ENCODE measurements at places on chromosomes 6 and 20. TPM values are rescaled to one million over a fixed set of nuclear protein-coding genes. Genes with fewer than 3 reads are reported as not detected.

- DNase-seq: peak; percentile 58
Observed at GRCh38 chr6:137707590-137708360, 159.3 kb upstream of the TNFAIP3 start.

DNA sequence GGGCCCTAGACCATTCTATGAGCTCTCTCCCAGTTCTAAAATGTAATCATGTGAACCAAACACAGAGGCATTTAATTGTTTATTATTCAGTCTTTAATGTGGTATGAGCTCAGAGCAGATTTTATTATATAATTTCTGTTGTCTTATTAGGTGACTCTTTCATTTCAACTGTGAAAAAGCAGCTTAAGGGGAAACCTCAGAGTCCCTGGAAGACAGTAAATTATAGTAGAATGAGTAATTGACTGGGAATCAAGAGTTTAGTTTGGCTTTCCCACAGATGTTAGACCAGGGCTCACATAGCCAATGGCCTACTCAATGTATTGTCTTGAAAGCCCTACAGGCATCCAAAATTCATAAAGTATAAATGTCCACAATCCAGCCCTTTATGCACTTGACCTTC, 390.4 kb upstream of the SLC35B3 start:
- no peak for DNase-seq

DNA sequence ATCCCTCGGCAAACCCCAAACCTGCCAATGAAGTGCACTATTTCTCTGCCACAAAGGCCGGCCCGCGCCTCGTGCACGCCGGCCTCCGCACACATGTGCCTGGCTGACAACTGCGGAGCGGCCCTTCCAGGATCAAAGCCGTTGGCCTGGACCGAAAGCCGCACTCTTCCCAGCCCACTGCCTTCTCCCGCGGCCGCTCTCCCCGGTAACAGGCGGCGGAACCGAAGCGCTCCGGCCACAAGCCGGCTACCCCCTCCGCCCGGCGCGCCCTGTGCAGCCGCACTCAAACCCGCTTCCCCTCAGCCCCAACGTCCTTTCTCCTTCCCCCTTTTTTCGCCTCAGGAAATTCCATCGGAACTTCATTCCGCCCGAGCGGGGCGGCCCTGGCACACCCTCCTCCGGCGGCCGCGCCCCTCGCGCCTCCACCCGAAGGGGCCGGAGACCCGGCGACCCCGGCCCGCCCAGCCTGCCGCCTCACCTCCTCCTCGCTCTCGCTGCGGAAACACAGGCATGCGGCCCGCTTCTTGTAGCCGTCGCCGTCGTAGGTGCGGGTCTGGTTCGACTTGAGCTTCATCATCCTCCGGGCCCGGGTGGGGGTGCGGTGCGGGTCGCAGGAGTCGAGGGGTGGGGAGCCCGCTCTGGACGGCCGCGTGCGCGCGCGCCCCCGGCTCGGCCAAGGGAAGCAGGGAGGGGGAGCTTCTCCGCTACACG, 528 bp downstream of the NUDT3 start:
- peak; percentile 64 for DNase-seq

- DNase-seq: no peak
Observed at GRCh38 chr6:168517742-168518347, 76.9 kb downstream of the SMOC2 start.

DNA sequence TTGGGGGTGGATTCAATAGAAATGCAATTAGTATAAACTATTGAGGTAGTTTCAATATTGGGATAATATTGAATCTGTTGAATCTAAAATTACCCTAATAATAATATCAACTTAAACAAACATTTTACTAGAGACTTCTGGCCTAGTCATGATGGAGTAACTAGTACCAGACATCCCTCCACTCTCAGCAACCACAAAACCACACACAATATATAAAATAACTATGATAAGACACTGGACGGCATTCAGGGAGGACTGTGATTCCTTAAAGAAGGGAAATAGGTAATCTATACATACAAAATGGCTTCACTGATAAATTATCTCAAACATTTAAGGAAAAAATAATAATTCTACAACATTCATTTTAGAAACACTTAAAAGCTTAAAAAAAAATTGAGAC, 38.9 kb upstream of the TMEM14A start:
- DNase-seq: no peak

DNA sequence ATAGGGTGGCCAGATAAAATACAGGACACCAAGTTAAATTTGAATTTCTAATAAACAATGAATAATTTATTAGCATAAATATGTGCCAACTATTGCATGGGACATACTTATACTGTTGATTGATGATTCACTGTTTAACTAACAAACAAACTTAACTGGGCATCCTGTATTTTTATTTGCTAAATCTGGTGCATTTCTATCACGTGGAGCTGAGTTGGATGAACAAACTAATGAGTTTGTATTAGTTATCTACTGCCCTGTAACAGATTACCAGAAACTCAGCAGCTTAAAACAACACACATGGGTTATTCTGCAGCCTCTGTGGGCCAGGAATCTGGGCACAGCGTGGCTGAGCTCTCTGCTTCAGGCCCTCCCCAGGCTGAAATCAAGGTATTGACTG, 28.2 kb upstream of the PMEPA1 start:
- DNase-seq: no peak

- DNase-seq: no peak
Observed at GRCh38 chr6:106273087-106273486, 52.5 kb downstream of the ATG5 start.

GRCh38 chr20:35578469-35578868, 36.6 kb downstream of the ERGIC3 start:
- DNase-seq: no peak

DNA sequence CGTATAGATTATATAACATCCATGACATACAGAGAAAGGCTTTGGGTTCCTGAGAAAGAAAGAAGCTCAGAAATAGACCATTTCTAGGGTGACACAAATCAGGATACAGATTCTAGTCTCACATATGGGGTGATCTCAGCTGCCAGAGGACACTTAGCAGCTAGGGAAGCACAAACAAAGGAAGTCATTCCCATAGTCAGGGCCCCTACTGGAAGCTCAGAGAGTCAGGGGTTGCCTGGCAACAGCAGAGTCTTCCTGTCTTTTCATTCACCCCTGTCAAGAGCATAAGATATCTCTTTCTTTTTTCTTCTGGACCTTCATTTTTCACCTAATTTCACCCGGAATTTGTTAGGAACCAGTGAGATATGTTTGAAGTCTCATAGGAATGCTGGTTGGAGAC, 81.9 kb upstream of the IYD start:
- no peak for DNase-seq

DNA sequence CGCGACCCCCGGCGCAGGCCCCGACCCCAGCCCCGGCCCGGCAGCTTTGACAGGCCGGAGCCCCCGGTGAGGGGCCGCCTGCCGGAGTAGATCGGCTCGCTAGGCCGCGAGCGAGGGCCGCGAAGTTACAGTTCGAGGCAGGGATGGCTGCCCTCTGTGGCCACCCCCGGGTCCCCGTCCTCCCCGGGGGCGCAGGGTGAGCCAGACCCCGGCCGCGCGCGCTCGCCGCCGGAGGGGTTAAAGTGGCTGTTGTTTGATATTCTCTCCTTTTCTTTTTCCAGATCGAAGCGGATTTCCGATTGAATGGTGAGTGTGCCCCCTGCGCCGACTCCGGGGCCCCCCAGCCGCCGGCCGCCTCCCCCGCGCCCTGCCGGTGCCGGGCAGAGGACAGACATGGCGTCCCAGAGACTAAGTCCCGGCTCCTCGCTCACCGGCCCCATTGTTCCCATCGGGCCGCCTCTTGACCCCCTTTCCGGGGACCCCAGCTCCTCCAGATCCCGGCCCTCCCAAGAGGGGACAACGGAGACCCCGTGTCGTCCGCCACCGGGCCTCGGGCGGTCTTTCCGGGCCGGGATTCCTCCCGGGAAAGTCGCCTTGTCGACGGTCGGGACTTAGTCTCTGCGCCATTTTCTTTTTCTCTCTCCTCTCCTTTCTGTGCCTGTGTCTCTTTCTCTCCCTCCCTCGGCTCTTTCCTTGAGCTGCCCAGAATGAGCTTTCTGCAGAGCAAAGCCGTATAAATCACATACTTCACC, 704 bp downstream of the TOP1 start:
- DNase-seq: peak; percentile 17

DNA sequence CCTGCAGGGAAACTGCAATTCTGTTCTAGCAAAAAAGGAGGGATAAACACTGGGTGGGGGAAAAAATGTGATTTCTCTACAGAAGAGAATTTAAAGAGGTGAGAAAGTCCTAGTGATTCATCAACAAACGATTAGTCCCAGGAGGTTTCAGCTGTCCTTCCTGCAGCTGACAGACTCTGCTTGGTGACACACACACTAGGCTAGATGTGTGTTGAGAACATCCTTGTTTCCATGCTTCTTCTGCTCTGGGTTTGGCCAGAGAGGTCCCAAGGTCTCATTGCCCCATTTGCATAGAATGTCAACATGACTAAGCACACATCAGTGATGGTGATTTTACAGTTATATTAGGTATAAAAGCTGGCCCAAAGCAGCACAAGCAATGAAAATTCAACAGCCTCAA, 258.3 kb downstream of the NFATC2 start:
- DNase-seq: no peak

GRCh38 chr20:58173930-58174707, 54.3 kb downstream of the ANKRD60 start:
- peak; percentile 29 for DNase-seq

DNA sequence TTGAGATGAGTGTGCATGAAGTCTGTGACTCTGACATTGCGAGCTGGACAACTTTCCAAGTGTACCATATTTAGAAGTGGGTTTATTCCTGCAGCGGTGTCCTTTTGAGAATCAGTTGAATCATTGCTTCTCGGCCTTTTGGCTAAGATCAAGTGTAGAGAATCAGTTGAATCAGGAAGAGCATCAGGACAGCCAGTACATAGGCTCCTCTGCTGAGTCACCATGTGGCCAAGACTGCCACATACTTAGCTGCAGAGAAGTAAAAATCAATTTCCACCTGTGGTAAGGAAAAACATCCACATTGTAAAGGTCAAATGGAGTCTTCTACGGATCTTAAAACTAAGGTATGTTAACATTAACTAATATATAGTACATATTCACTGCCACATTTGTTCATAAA, 428.4 kb upstream of the MARCKS start:
- DNase-seq: no peak

GRCh38 chr6:129701721-129702455, 8.1 kb downstream of the ARHGAP18 start:
- DNase-seq: no peak

NEURL2 gene
- polyA plus RNA-seq: 11.8 TPM

SESN1 gene
- polyA plus RNA-seq: 55.0 TPM

PRICKLE4 gene
- polyA plus RNA-seq: 1.5 TPM

PPP1R3G gene
- polyA plus RNA-seq: 0.88 TPM

FAM209A gene
- 0.18 TPM for polyA plus RNA-seq

GFRA4 gene
- polyA plus RNA-seq: 0.22 TPM

All from ovary (tissue), 10 donors.